ENCODE measurements at places on chromosomes 7 and 10.

DNA sequence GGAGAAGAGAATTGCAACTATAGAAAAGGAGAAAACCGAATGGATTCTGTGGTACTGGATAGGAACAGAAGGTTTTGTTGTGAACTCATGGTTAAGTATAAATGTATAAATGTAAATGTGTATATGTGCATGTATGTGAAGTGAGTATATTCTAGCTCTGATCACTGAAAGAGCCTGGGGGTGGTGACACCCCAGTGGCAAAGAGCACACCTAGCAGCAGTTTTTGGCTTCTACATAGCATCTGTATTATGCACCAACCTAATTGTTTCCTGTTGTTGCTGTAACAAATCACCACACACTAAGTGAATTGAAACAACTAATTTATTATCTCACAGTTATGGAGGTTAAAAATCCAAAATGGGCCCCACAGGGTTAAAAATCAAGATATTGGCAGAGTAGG is 455.4 kb downstream of the RPS24 start:
- DNase-seq = no peak

DNA sequence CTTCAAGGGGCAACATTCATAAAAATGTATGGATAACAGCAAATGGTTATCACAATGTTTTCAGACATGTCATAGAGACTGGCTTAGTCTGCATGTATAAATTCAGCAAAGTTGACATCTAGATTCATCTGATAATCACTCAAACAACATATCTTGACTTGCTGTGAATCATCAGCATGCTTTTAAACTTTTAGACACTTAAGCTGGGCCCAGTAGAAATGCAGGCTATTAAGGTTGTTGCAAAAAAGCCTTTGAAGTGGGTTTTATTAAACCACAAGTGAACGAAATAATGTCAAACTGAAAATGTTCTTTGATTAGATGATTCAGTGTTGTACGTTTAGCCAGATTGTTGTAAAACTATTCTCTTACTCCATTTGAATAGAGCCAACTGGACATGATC is 759.6 kb downstream of the NXPH1 start:
- DNase-seq = no peak

- no peak for DNase-seq
Observed at GRCh38 chr7:85850381-85850780, 663.5 kb upstream of the SEMA3D start.

DNA sequence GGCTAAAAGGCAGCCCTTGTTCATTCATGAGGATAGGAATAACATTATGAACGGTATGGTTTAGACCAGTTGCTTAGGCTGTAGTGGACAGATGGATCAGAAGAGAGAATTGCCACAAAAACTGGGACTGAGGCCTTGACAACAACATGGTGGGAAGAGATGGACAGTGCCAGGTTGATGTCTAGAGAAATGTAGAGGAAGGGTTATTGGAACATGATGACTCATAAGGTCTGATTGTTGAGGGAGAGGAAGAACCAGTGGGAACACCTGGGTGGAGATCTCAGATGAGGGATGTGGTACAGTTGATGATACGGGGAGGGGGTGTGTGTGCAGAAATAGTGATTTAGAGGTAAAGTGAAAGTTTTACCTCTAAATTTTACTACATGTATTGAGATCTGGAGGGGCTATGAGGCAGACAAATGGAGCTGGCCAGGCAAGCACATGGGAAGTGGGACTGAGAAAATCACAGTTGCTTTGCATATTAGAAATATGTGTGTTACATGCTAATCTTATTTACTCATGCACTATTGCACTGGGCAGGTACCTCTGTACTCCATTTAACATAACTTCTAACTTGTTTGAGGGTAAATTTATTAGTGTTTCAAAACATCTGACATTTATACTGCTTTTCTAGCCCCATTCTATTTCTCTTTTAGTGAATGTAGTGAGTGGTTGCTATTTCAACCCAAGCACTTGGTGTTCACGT is 65.6 kb downstream of the PLCE1 start:
- DNase-seq = no peak

DNA sequence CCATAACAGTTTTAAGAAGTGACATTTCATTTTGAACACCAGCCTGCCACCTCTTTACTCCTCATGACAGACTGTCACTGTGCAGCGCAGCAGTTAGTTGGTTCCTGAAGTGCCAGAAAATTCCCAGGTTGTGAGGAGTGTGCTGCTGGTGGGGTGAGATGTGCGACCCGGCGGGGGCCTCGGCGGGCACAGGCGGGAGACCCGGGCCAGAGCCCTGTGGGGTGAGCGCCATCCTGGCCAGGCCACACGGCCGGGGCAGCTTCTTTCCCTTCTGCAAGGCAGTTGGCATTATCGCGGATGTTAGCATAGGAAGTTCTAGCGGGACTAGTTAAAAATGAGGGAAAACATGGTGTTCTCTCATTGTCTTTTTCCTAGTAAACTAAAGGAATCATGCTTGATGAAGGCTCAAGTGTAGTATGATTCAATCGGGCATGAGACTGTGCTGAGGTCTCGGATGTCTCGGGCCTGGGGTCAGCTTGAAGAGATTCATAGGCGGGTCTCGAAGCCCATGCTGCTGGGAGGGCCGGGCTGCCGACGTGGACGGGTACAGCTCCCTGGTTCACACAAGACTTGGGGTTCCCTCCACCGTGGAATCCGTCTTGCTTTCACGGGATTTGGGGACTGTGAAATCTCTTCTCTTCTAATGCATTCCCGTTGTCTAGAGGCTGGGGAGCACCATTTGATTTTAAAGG is 56.1 kb downstream of the MGMT start:
- DNase-seq = no peak

GRCh38 chr10:44954962-44955361 is 4.6 kb upstream of the RASSF4 start:
- DNase-seq = no peak

DNA sequence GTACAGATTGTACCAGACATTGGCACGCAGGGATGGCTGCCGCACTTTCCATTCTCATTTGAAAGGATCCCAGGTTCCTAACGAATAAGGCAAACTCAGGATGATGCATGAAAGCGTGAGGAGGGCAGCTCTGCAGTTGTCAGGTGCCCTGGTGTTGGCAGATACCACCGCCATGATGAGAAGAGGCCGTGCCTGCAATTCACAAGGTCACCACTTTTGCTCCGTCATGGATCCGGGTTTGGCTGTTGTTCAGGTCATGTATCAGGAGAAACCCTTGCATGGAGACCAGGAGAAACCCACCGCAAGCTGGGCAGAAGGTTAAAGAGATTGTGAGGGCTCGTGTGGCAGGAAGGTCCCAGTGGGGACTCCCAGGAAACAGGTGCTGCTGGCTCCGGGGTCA is 233.2 kb downstream of the KLF6 start:
- no peak for DNase-seq

DNA sequence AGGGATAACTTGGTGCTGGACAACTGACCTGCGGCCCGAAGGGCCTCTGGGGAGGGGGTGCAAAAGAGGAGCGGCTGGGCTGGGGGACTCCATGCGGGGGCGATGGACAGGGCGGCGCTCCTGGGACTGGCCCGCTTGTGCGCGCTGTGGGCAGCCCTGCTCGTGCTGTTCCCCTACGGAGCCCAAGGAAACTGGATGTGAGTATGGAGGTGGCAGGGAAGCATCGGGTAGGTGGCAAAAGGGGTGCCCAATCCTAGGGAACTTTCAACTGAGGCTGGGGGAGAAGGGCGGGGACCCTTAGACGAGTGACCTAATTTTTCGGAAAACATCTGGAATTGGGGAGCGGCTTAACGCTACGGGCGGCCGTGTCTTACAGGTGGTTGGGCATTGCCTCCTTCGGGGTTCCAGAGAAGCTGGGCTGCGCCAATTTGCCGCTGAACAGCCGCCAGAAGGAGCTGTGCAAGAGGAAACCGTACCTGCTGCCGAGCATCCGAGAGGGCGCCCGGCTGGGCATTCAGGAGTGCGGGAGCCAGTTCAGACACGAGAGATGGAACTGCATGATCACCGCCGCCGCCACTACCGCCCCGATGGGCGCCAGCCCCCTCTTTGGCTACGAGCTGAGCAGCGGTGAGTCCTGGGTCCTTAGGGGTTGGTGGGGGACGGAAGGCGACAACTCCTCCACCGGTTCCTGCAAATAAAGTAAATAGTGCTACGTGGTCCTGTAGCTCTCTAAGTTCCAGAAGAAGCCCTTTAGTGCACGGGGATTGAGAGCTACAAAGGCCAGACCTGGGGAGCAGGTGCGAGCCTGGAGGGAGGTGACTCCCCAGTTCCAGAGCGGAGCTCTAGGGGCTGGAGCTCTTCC is 622 bp downstream of the WNT16 start:
- peak; percentile 39 for DNase-seq

GRCh38 chr10:11727563-11727962 is 14.6 kb upstream of the ECHDC3 start:
- no peak for DNase-seq

DNA sequence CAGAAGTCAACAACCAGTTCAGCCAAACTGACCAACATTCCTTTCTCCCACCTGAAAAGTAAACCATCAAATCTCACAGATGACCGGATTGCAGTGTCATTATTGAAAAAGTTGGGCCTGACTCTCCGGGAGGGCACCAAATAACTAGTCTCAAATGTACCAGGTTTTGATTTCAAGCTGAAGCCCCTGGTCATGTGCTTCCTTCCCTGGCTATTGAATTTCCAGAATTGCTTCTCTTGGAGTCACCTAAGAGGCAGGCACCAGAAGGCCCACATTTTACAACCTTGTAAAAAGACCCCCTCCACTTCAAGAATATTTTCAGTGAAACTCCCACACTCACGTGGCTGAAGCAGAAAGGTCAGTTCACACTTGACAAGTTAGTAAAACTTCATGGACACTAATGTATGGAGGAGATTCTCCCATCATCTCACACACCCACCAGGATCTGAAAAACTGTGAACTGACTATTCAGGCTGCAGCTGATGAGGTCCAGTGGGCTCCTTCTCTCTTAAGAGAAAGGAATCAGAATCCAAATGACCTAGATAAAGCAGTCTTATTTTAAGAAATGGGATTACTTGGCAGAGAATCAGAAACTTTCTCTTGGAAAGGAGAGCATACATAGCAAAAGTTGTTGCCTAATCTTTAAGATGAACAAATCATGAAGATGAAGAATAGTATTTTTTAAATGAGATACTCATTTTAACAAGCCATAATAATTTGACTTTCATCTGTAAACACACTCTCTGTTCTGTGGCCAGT is 53.6 kb downstream of the DLD start:
- no peak for DNase-seq

DNA sequence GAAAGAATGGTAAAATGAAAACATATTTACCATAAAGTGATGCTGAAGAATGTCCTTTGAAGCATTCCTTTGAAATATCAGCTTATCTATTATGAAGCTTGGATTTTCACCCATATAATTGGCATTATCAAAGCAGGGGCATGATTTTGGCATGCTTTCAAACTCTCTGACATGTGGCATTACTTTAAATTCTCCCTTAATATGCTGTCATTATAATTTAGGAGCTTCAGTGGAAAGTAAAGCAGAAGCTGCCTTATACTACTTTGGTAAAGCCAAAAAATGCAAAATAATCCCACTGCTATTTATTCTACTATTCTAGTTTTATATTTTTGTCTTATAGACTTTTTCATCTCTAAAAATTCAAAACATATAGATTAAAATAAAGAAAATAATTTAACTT is 28.0 kb upstream of the HIBADH start:
- no peak for DNase-seq

DNA sequence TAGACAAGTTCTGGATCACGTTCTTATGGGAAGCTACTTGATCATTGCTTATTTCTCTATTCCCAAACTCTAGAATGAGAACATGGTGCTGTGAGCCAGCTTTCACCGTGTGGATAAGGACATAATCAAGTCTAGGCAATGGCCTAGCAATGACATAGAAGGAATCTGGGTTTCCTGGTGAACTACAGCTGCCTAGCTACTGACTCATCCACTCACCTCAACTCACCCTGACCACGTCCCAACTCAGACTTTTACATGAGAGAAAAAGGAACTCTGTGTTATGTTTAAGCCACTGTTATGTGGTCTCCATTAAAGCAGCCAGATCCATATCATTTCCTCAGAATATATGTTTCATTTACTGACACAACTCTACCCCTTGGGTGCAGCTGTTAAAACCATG is 18.8 kb upstream of the MET start:
- DNase-seq = no peak

Measured in left hindlimb (tissue), 1 donor.